Motor neuron (in vitro differentiated cells): ENCODE measurements at places on chromosomes 3 and 15. TPM values are rescaled to one million over a fixed set of nuclear protein-coding genes. Genes with fewer than 3 reads are reported as not detected.

DNA sequence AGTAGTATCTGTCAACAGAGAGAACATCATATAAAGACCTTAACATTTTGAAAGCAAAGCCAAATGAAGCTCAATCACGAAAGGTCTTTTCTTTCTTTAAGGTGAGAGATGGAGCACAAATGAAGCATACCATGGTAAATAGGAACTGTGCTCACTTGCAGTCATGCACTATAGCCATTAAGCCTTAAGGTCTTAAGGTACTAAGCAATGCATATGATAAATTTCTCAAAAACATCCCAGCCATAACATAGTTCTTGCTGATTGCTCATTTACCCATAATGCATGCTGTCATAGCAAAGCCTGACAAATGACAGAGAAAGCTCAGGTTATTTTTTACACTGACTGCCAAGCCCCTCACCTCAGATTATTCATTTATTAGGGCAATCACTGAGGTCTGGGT, 214.5 kb downstream of the MECOM start:
- ATAC-seq, result no peak

DNA sequence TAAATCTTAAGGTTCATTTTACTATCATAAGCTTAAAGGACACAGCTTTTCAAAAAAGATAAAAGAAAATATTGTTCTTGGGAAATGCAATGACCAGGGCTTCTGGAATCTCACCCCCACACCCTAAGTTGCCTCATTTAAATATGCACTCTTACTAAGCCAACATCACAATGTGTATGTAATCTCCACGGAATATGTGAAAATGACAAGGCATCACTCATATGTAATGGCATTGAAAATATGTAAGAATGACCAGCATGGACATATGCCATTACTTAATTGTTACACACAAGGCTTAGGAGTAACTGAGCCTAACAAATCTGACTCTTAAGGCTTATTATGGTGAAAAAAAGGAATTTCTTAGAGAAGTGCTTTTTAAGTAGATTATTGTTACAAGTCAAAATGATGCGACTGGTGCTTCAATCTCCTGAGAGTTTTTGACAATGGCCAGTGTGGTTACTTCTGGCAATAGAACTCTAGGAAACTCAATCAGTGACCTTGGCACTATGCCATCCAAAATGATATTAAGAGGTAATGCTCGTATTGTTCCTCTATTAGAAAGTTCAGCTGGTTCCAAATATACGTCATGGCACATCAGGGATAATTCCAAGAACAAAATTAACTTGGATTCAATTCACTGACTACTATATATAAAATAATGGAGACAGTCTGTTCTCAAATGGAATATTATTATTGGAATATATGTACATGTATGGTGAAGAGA, 290.0 kb upstream of the PLSCR5 start:
- no peak for ATAC-seq

DNA sequence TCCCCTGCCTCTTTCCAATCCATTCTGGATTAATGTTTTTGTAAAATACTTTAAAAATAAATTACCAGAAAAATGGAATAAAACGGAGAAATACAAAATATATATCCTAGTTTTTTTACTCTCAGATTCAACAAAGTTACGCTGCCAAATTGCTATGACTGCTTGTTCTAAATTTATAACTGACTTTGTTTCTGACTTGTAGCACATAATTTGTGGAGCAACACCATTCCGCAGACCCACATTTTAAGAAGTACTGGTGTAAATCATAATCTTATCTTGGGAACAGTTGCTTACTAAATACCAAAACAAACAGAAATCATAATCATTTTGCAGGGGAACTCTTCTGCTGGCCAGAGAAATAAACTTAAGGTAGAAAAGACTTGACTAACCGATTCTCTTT, 339.4 kb upstream of the CBLB start:
- ATAC-seq, result no peak

EIF4G1 gene
- total RNA-seq, result 400 and 454 TPM in 2 replicates

TRPM1 gene
- 0.11 and 0.19 TPM in 2 replicates for total RNA-seq

TRIM69 gene
- 10.5 and 11.5 TPM in 2 replicates for total RNA-seq

GRCh38 chr3:187000711-187001151, 70.4 kb downstream of the ST6GAL1 start:
- no peak for ATAC-seq

- ATAC-seq, result no peak
Measured at GRCh38 chr15:41043276-41043951, 72.7 kb downstream of the INO80 start.

DNA sequence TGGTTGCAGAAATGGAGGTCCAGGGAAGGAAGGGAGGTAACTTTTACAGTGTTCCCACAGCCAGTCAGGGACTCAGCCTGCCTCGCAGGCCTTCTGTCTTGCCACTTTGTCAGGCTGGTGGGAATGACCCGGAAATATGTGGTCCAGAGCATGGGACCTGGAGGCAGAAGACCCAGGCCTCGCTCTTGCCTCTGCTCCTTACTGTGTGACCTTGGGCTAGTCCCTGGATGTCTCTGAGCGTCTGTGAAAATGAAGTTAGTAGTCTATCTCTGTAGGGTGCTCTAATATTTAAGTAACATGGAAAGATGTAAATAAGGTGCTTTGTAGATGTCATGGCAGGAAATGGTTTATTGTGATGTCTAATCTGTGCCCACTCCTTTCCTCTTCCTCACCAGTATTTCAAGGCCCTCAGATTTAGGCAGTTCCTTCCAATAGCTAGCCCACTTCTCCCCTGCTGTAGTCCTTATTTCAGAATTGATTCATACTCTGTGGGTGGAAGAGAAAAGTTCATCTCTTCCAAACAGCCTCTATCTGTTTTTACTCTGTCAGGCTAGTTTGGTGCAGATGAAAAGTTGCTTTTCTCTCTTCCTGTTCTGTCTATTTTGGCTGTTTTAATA, 9.1 kb downstream of the CORO2B start:
- no peak for ATAC-seq
